ENCODE measurements at places on chromosomes 3 and 15.
A peak's percentile ranks its signal among the peaks of the same experiment; 100 is the strongest.

GRCh38 chr3:195185583-195185982, 85.4 kb downstream of the XXYLT1 start:
- no peak for DNase-seq

DNA sequence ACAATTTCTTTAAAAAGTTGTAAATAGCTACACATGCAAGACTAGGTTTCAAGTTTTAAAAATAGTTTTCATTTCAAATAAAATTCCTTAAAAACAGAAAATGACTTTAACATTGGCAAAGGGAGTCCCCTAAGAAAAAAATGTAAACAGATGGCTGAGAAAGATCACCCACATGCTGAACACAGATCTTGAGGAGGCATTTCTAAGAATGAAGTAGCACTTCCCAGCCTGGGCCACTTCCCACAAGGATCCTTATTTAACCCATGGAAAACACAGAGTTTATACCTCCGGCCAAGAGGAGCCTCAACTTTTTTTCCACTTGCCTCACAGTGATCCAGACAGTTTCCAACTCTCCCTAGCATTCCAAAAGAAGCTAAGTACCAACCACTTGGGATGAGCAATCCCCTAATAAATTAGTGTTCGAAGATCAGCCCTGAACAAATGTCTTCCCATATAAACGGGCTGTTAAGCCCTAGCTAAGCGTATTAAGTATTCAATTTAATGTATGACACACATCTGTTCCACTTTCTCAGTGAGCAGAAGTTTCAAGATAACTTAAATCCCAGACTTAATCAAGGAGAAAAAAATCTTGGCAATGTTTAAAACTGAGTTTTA, 61.4 kb downstream of the GADL1 start:
- no peak for DNase-seq

- no peak for DNase-seq
Observed at GRCh38 chr3:25423780-25424588, 4.1 kb upstream of the RARB start.

GRCh38 chr3:20773320-20773984, 587.4 kb upstream of the SGO1 start:
- no peak for DNase-seq

DNA sequence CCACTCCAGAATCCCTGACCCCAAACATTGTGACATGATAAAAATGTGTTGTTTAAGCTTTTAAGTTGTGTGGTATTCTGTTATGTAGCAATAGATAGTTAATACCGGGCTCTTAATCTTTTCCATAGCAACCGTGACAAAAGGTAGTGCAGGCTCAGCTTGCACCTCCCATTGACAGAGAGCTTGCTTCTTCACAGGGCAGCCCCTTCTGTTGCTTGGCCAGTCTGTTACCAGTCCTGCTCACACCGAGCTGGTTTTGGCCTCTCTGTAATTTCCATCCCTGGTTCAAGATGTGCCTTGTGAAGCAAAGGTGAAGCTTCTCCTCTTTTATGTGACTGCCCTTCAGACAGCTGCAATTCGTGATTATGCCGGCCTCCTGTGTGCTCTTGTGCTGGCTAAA, 86.9 kb downstream of the CRYGS start:
- DNase-seq = no peak

DNA sequence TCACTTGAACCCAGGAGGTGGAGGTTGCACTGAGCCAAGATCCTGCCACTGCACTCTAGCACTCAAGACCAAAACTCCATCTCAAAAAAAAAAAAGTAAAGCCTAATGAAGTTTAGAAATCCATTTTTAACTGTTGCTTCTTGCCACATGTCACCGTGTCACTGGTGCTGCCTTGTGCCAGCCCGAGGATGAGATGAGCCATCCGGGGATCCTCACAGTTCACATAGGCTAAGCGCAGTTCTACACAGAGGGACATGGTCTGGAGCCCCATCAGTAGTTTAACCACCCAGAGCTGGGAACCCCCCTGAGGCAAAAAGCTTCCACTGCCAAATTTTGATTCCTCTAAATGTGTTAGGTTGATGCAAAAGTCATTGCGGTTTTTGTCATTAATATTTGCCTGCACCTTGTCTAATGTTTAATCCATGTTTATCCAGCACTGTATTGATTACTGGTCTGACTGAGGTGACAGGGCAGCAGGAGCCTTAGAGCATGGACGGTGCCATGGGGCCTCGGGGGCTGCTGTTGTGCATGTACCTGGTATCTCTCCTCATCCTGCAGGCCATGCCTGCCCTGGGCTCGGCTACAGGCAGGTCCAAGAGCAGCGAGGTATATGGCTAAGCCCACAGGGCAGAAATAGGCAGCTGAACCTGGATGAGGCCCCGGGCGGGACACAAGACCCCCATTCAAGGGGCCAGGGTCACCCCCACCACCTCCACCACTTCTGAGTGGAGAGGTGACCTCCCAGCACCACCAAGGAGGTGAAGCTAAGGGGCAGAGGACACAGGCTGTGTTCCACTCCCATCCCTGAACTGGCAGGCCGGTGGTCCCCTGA, at the start of gene ITIH1:
Gene ITIH1, plus strand, starts transcription at position 473 of the 832 bp plus-strand sequence. Its CDS starts 17 bp downstream, at position 490.
- DNase-seq = no peak

DNA sequence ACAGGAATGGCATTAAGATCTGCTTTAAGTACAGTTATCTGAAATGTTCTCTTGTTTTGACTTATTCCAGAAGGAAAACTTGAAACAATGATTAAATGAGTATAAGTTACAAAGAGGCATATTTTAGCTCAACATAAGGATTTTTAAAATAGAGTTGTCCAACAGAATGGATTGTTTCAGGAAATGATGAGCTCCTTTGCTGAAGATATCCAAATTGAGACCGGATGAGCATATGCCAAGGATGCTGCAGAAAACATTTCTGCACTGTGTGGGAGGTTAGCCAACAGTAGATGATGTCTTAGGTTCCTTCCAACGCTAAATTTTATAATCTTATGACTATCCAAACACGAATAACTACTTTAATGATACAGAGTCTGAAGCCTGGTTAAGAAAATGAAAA, 226.5 kb upstream of the NANOGP8 start:
- no peak for DNase-seq

DNA sequence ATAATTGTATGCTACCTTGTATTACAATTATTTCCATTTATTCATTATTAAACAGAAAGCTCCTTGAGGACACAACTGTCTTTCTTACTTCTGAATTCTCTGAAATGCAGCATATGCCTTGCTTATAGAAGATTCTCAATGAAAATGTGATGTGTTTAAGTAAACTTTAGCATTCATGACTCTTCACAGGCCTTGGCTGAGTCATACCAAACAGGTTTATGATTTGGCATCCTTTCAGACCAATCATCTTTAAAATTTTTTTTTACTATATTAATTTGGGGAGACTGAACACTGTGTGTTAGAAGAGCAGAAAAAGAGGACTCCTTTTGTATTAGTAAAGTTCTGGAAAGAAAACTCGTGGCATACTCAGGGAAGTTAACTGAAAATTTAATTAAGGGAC, 6.4 kb upstream of the GALK2 start:
- no peak for DNase-seq

DNA sequence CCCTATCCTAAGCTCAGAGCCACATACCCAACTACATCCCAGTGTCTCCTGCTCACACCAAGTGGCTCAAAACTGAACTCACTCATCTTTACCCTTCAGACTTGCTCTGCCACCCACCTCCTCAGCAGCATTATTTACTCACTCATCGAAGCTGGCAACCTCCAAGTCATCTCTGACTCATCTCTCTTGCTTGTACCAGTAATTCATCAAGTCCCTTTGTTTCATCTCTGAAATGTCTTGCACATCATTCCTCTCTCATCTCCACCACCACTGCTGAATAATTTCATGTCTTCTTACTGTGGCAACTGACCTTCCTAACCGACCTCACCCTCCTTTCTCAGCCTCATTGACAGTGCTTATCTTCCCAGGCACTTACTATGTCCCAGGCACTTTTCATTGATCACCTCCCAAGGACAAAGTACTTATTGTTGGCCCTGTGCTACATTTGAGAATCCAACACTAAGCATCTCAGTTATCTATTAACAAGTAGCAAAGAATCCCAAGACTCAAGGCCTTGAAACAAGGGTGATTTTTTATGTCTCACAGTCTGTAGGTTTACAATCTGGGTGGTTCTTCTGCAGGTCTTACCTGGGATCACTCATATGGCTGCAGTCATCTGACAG, 82.0 kb downstream of the MRPL46 start:
- DNase-seq = peak; percentile 95

DNA sequence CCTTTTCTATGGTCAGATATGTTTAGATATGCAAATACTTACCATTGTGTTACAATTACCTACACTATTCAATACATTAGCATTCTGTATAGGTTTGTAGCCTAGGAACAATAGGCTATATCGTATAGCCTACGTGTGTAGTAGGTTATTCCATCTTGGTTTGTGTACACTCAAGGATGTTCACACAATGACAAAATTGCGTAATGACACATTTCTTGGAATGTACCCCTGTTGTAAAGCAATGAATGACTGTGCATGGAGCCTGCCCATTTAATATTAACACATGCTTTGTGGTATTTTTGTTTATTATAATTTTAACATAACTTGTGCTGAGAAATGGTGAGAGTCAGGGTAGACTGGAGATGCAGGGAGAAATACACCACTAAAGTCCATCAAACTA, 154.9 kb downstream of the LEKR1 start:
- DNase-seq = no peak

- no peak for DNase-seq
Observed at GRCh38 chr3:138222942-138223287, 35.8 kb downstream of the ARMC8 start.

DNA sequence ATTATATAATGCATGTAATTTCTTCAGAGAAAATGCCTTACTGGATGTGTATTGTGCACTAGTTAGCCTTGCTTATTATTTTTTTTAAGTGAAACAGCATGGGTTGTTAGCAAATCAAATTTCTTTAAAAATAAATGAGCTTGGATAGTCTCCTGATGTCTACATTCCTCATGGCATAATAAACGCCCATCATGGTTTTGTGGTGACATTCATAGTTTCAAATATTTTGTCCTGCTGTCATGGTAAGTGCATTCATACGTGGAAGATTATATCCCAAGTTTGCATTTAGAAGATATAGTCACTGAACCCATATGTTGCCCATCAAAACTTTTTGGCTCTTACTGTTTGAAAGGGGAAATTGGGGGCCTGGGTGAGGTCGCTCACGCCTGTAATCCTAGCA, 130.7 kb downstream of the ALCAM start:
- DNase-seq = no peak

DNA sequence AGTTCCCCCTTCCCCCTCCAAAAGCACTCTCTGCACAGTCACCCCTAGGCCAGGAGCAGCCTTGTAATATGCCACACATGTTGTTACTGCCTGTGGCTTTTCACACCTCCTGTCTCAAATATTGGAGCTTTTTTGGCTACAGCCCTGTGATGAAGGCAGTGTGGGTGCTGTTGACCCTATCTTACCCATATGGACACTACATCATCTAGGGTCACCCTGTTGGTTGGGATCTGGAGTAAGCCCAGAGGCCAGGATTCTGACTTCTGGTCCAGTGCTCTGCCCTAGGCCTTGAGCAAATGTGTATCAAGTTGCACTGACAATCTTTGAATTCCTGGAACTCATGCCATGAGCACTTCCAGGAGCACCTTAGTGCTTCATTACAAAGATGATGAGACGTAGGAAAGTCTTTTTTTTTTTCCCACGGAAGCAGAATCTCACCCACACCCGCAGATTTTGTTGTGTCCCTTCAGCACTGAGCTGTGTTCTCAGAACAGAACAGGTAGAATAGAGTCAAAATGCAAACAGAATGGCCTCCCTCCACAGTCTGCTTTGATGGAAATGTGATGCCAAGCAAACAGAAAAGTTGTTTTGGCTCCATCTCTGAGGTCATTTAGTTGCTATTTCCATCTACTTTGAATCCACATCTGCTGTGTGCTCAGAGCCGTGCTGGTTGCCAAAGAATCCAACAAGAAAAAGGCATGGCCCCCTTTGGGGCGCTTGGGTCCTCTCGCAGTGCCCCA, 49.6 kb downstream of the SMAD3 start:
- no peak for DNase-seq

- peak; percentile 20 for DNase-seq
Observed at GRCh38 chr3:129184396-129184657, 631 bp upstream of the CNBP start.

DNA sequence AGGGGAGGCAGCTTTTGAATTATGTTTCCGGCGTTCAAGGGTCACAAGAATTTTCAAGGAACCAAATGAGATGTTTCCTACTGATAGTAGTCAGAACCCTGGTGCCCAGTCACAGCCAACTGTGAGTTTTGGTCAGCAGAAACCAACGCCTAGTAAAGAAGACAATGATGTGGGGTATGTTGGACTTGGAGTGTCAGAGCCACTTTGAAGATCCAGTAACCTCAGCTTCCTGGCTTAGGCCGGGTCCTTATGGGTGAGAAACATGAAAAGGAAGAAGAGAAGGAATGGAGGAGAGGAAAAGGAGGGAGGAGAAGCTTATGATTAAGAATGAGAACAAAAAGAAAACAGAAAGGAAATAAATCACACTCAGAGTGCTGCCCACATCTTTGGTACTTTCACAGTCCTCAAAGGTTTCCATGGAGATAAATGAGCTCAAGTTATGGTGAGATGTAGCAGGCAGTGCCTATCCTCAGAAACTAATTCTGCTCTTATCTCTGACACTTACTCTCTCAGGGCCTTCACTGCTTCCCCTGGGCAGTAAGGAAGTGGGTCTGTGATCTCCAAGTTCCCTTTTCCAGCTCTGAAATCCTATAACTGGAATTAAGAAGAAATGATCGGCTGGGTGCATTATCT, 2.0 kb upstream of the MCF2L2 start:
- DNase-seq = no peak

DNA sequence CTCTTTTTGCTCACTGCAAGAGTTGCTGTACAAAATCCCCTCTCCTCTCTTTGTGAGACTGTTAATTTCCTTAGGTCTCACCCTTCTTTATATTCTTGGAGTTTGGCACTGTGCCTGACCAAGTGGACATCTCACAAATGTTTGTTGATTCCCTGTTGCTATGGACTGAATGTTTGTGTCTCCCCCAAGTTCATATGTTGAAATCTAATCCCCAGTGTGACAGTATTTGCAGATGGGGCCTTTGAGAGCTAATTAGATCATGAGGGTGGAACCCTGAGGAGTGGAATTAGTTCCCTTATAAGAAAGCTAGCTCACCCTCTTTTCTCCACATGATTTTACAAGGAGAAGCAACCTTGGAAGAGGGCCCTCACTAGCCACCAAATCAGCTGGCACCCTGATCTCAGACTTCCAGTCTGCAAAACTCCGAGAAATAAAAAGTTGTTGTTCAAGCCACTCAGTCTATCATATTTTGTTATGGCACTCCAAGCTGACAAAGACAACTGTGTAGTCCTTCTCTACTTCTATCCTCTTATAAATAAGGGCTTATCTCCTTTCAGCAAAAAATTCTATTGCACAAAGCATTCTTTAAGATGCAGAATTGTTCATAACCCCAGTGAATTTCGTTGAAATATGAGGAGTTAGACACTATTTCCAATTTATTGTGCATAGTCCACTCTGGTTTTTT, 65.5 kb upstream of the NPHP3 start:
- DNase-seq = no peak

DNA sequence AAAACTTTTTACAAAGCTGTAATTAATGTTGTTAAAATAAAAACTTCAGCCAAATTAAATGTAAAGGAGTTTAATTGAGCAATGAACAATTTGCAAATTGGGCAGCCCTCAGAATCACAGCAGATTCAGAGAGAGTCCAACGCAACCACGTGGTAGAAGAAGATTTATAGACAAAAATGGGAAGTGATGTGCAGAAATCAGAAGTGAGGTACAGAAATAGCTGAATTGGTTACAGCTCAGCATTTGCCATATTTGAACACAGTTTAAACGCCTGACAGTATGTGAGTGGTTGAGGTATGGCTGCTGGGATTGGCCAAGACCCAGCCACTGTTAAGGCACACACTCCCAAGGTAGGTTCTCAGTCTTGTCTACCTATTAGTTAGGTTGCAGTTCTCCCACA, 14.4 kb upstream of the PLA2G4D start:
- no peak for DNase-seq

GRCh38 chr3:37295925-37296324, 121.5 kb upstream of the LRRFIP2 start:
- DNase-seq = no peak

Measured in RCC 7860 (cell line).